Stomach (tissue), 19 donors: ENCODE measurements at places on chromosomes 11 and 22. TPM values are rescaled to one million over a fixed set of nuclear protein-coding genes. Genes with fewer than 3 reads are reported as not detected.

DNA sequence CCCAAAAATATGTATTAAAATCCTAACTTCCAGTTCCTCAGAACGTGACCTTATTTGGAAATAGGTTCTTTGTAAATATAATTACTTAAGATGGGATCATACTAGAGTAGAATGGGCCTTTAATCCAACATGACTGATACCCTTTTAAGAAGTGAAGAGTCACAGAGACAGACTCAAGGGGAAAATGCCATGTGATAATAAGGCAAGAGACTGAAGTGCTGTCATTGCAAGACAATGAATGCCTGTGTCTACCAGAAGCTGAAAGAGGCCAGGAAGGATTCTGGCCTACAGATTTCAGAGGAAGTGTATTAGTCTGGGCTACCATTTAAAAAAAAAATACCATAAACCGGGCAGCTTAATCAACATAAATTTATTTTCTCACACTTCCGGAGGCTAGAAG, 85.9 kb upstream of the LRRC55 start:
- no peaks in the 10 kb centered on the region for H3K36me3 ChIP-seq
- H3K4me1 ChIP-seq: no peaks in the 10 kb centered on the region
- no peaks in the 10 kb centered on the region for H3K27me3 ChIP-seq
- H3K4me3 ChIP-seq: no peak overlapping the region
- H3K27ac ChIP-seq: no peak overlapping the region

The SYT7 gene
- total RNA-seq: 8.4 TPM

- peaks cover 36% of the 10 kb centered on the region for H3K4me1 ChIP-seq
- DNase-seq: no peak
- no peak overlapping the region for H3K27ac ChIP-seq
- no peaks in the 10 kb centered on the region for H3K27me3 ChIP-seq
These were observed 50.4 kb upstream of the ARHGAP20 start for GRCh38 chr11:110762590-110762989.

GRCh38 chr22:36457688-36458450, 23.6 kb downstream of the TXN2 start:
- H3K27ac ChIP-seq: peak overlapping the region; percentile 95
- no peak overlapping the region for H3K4me3 ChIP-seq
- peaks cover 71% of the 10 kb centered on the region for H3K4me1 ChIP-seq
- H3K27me3 ChIP-seq: no peaks in the 10 kb centered on the region

- peak overlapping the region; percentile 63 for H3K4me3 ChIP-seq
- H3K27me3 ChIP-seq: no peaks in the 10 kb centered on the region
- no peak for DNase-seq
These were observed 833 bp downstream of the SCUBE2 start for GRCh38 chr11:9090488-9091043.
